GM23248 (cell line): ENCODE measurements at places on chromosomes 1 and 21.
A peak's percentile ranks its signal among the peaks of the same experiment; 100 is the strongest.

DNA sequence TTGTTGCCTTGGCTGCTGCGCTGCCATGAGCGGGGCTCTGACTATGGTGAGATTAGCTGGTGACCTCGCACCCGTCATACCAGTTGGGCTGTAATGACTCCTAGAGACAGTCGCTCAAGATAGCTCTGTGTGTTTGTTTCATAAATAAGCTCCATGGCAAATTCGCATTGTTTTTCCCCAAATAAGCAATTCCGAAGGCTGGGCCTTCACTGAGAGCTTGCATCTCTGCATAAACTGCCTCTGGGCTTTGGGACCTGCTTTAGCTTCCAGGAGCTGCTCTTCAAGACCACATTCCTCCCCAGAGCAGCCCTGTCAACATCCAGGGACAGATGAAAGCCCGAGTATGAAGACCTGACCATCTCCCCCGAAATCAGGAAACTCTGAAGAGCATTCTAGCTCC is 40.7 kb upstream of the SCCPDH start:
- no peak for DNase-seq

DNA sequence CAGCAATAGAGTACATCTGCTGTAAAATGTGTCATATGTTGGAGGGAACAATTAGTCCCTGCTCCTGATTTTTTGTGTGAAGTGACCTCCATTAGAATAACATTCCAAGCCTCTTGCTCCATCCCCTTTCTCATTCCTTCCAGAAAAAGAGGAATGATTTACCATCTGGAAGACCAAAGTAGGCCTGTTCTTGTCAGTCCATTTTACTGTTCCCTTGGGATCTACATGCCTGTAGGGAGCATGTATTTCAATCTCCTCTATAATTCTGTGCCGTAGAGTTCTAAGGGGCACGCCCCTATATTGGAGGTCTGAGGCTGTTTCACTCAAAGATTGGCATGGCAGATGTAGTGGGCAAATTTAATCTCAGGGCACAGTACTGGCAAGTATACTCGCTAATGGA is 48.8 kb upstream of the MAN1A2 start:
- DNase-seq, result no peak

GRCh38 chr1:6624710-6625583 is at the start of gene THAP3:
Gene THAP3 (plus strand): TSS chr1:6624868. CDS start chr1:6625219, 351 bp downstream.
- peak; percentile 95 for DNase-seq

DNA sequence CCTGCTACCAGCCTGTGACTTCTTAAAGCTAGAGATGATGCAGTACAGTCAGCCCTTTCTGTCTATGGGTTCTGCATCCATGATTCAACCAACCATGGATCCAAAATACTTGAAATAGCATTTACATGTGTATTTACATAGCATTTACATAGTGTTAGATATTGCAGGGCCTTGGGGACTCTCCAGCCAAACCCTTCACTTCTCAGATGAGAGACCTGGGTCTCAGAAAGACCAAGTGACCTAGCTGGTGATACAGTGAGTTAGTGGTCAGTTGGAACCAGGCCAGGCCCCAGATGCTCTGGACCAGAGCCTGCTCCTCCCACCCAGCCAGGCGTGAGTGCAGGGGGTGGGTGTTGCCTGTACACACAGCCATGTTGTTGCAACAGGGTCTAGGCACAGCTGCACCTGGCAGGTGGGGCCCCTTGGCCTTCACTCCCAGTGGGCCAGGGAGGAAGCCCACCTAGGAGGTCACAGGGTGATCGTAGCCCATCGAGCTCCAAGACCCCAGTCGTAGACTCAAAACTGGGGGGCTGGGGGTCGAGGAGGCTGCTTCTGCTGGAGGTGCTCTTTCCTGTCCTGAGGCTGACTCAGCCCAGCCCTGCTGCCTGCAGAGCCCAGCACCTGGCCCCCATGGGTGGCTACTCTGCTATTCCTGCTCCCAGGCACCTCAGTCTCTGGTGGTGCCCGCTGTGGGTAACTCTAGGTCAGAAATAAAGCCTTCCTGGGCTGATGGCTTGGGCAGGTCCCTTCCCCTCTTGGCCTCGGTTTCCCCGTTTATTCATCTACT is 7.7 kb downstream of the TMEM61 start:
- peak; percentile 79 for DNase-seq

GRCh38 chr1:241485554-241485992 is 34.0 kb downstream of the FH start:
- peak; percentile 32 for DNase-seq
